ENCODE measurements at places on chromosomes 16 and 17.

GRCh38 chr16:78128913-78129312 lies 29.5 kb downstream of the WWOX start:
- no peak for DNase-seq

DNA sequence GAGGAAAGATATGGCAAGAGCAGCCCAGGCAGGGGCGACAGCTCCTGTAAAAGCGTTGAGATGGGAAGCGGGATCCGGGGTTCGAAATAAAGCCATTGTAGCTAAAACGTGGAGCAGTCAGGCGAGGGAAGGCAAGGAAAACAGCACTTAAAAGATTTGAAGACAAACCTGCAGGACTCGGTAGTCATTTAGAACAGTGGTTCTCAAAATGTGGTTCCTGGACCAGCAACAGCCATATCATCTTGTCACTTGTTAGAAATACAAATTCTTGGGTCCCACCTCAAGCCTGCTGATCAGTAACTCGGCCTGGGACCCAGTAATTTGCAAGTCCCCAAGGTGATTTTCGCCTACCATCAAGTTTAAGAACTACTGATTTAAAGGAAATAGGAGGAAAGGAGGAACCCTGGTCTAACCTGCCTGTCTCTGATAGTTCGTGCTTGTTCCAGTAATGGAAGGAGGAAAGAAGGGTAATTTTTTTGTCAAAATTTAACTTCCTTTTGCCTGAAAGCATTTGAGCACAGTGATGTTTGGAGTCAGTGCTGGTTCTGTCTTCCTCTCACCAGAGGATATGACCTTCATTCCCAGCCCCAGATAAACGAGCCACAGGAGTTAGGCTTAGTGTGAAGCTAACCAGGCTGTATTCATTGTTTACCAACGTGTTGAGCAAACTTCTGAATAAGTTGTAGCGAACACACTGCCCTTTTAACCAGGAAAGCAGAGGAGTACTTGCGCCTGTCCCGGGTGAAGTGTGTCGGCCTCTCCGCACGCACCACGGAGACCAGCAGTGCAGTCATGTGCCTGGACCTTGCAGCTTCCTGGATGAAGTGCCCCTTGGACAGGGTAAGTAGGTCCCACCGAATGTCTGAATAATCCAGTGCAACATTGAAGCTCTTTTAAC lies 1.1 kb downstream of the ORC6 start:
- no peak for DNase-seq

- DNase-seq, result no peak
Observed at GRCh38 chr17:8029121-8029520, 9.7 kb upstream of the ALOX15B start.

GRCh38 chr16:66166490-66166889 lies 200.0 kb upstream of the CDH5 start:
- DNase-seq, result no peak

GRCh38 chr16:22098405-22099255 lies 6.3 kb downstream of the VWA3A start:
- DNase-seq, result no peak

DNA sequence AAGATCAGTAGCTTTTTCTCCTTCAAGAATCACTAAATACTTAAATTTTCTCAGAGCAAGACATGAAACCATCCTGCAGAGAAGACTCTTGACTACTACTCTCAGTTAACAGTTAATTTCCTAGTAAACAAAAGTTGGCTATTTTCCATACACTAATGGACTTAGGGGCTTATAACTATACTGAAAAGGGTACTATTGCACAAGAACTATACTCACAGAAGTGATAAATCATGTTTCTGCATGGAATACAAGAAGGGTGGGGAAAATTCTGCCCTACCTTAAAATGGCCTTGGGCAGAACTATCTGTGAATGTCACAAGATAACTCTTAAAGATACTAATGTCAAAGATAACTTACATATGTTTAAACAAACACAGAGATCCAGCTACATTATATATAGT lies 12.5 kb downstream of the ZNF652 start:
- DNase-seq, result no peak

GRCh38 chr17:9237053-9237410 lies 215.7 kb downstream of the NTN1 start:
- no peak for DNase-seq

- DNase-seq, result no peak
Observed at GRCh38 chr17:50593321-50593720, 32.8 kb downstream of the CACNA1G start.

DNA sequence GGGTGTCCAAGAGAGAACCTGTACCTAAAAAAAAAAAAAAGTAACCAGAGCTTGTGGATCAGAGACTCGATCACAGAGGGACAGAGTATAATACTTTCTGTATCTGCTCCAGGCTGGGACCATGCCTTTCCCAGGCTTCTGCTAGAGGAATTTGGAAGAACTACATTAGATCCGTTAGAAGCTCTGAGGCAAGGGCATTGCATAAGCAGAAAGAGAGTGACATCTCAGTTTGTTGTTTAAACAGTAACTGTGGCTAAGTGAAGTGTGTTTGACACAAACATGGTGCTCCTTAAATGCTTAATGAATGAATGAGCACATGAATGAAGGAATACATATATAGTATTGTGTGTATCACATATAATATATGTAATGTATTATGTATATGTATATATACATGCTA lies 131.2 kb downstream of the HS3ST3B1 start:
- no peak for DNase-seq

DNA sequence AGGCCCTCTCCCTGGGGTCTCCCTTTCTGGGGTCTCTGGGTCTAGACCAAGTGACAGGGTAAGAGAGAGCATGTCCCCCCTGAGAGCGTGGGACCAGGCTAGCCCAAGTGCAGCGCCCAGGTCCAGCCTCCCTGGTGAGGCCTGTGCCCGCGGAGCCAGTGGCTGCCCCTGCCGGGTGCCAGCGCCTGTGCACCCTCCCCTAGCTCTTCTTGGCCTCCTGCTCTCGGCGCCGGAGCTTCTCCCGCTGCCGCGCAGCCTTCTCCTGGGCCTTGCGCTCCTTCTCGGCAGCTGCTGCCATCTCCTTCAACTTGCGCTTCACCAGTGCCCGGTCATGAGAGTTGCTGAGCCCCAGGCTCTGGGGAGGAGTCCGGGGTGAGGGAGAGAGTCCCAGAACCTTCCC lies 17.3 kb downstream of the SAMD14 start:
- no peak for DNase-seq

DNA sequence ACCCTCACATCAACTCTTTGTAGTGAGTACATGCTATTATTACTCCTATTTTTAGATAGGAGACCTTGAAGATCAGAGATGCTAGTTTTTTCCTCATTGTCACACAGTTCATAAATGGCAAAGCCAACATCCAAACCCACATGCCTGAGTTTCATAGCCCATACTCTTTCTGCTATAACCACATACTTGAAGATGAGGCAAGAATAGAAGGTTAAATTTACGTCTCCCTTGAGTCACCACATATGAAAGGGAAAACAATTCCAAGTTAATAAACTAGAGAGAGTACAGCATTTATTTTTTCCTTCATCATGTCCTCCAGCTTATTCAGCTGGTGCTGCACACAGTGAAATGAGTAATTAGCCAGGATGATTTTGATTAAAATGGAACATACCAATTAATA lies 23.7 kb downstream of the NUDT7 start:
- DNase-seq, result no peak

- no peak for DNase-seq
Observed at GRCh38 chr16:60674241-60674640, 1362.0 kb downstream of the CDH8 start.

DNA sequence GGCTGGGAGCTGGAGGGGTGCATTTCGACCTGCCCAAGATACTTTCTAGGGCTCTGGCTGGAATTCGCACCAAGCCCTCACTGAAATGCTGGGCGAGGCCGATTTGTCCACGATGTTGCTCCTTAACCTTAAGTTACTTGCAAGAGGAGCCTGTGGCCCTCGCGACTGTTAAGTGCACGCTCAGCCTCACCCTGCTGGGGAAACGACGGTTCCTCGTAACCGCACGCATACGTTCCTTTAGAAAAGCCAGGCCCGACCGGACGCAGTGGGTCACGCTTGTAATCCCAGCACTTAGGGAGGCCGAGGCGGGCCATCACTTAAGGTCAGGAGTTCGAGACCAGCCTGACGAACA lies 607 bp upstream of the NCOR1 start:
- DNase-seq, result peak; percentile 42

DNA sequence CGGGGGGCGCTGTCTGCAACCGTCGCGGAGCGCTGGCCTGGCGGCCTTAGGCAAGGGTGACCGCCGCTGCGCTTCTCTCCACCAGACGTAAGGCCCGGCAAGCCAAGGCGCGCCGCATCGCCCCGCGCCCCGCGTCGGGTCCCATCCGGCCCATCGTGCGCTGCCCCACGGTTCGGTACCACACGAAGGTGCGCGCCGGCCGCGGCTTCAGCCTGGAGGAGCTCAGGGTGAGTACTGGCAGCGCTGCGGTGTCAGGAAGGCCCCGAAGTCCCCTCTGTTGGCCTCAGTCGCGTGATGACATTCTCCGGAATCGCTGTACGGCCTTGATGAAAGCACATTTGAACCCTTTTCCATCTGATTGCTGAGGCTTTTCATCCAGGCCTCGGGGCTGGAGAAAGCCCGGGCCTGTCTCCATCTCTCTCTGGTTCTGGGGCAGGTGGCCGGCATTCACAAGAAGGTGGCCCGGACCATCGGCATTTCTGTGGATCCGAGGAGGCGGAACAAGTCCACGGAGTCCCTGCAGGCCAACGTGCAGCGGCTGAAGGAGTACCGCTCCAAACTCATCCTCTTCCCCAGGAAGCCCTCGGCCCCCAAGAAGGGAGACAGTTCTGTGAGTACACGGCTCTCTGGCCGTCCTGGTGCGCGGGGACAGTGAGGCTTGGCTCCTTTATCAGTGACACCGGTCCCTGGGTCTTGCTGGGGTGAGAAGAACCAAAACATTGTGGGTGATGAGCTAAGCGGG lies 831 bp downstream of the RPL13 start:
- DNase-seq, result no peak

- no peak for DNase-seq
Observed at GRCh38 chr17:68576137-68576536, 25.0 kb downstream of the FAM20A start.

GRCh38 chr17:41315204-41315794 lies at the start of gene KRTAP17-1:
TSS of gene KRTAP17-1 (minus strand) at chr17:41315710. CDS start at chr17:41315650, 60 bp downstream.
- DNase-seq, result no peak

DNA sequence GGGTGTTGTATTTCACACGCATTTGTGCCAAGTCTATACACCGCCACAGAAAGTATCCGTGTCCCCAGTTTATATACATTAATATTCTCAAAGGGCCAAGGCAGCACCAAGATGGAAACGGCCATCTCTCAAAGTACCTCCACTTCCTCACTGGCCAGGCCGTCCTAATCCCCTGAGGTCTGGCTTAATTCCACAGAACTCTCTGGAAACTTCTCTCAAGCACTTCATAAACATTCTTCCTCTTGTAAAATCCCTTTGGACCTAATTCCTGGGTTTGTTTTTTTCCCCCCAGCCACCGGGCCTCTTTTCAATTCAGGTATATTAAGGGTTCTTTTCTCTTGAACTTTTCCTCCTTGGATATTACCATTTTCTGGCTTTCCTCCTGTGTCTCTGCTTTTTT lies 5.1 kb upstream of the ERN1 start:
- no peak for DNase-seq

DNA sequence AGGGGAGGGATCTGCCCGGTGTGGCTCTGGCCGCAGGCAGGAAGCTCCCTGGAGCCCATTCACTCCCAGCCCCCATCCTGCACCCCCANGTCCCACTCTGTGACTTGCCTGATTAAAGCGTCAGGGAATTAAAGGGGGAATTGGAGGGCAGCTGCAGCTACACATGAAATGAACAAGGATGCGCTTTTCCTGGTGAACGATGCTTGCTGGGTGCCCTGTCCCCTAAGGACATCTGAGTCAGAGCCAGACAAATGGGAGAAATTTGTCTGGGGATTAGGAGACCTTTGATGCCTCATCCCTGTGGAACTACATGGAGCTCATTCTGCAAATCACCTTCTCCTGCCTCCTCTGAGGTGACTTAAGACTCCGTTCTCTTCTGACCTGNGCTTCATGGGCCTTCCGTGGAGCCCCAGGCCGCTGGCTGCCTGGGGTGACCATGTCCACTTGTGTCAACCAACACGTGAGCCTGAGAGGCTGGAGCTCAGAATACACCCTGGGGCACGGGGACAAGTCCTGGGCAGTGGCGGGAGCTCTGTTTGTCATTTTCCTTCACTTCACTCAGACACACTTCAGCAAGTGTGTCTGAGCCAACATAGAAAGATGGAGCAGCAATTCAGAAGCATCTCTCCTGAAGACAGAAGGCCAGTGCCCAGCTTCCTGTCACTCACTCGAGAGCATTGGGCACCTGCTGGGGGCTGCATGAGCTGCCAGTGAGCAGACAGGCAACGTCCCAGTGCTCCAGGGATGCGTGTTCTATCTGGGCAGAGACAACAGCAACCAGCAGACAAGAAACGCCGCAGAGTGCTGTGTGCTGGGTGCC lies 54.1 kb downstream of the METRNL start:
- DNase-seq, result no peak

- DNase-seq, result no peak
Observed at GRCh38 chr17:78252111-78252634, 20.7 kb downstream of the TMEM235 start.
